ENCODE measurements at places on chromosomes 3 and 15.

DNA sequence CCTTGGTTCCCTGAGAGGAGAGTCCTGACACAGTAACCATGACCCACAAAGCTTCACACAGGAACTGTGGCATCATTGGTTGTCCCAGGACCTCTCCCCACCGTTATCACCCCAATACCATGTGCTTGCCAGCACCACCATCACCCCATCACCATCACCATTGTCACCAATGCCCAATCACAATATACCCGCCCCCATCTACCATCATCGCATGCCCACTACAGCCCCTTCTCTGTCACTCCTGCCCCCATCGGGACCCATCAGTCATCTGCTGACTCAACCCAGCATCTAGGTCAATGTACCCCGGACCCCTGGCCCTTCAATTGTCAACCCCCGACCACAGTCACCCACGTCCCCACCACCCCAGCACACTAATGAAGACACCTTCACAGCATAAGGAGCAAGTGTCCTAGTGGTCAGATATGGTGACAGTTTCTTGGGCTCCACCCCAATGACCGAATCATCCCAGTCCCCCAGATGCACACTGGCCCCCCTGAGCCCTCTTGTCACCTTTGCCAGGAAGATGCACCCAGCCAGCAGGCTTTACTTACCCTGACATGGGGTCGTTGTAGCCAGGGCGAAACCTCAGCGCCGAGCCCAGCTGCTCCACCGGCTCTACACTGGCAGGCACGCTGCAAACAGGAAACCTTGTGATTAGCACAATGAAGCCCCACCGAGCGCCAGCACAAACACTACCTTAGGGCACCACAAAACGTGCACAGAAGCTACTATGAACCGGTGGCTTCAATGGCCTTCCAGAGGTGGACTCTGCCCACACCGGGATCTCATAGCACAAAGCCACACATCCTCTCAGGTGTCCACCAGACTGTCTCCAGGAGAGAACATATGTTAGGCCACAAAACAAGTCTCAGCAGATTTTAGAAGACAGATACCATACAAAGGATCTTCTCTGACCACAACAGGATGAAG is 25.1 kb downstream of the SHISA5 start:
- no peak overlapping the region for H3K4me3 ChIP-seq
- no peak for DNase-seq
- H3K4me1 ChIP-seq: no peaks in the 10 kb centered on the region
- no peak overlapping the region for H3K27ac ChIP-seq

DNA sequence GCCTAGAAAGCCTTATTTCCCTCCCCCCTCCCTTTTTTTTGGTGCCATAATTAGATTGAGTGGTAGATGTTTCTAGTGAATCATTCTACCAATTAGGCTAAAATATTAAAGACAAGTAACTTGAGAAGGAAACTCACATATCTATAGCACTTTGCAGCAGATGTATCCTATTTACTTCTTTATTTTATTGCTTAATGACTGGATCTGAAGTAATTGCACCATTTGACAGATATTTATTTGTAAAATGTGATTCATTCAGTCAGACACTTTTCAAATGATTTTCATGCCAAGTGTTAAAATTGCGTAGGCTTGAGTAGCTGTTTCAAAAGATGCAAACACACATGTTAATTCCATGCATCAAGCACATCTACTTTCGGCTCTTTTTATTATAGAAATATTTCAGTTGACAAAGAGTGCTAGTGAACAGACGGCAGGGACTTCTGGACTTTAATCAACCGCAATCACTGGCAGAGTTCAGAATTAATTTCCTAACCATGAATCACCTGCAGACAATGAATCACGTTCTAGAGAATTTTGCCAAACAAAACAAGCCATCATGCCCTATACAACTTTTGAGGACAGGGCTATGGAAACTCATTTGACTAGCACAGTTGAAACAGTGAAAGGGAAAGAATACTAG is 636.8 kb downstream of the MECOM start:
- H3K27me3 ChIP-seq: no peaks in the 10 kb centered on the region
- no peak overlapping the region for H3K27ac ChIP-seq
- H3K4me3 ChIP-seq: no peak overlapping the region
- no peaks in the 10 kb centered on the region for H3K4me1 ChIP-seq
- H3K36me3 ChIP-seq: no peaks in the 10 kb centered on the region
- no peak for DNase-seq

DNA sequence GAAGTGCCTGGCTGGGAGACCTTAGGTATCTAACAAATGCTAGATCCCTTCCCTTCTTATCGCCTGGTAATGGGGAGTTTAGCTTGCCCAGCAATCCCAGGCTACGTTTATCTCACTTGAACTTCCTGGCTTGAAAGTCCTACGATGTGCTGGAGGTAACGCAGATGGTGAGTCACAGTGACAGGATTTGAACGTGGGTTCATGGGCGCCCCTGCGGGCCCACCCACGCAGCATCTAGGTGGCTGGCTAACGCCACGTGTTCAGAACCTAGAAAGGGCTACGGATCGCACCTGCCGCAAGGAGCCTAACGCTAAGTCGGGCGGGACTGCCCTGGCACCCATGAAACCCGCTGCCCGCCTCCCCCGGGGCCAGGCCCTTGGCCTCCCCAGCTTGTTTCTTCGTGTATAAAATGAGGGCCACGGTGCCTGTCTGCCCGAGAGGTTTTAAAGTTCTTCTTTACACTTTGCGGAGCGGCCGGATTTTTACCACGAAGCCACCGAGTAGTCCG is 600 bp upstream of the USP3 start:
- DNase-seq: peak; percentile 69
- H3K4me1 ChIP-seq: peaks cover 33% of the 10 kb centered on the region
- H3K27me3 ChIP-seq: no peaks in the 10 kb centered on the region
- peak overlapping the region; percentile 56 for H3K4me3 ChIP-seq

DNA sequence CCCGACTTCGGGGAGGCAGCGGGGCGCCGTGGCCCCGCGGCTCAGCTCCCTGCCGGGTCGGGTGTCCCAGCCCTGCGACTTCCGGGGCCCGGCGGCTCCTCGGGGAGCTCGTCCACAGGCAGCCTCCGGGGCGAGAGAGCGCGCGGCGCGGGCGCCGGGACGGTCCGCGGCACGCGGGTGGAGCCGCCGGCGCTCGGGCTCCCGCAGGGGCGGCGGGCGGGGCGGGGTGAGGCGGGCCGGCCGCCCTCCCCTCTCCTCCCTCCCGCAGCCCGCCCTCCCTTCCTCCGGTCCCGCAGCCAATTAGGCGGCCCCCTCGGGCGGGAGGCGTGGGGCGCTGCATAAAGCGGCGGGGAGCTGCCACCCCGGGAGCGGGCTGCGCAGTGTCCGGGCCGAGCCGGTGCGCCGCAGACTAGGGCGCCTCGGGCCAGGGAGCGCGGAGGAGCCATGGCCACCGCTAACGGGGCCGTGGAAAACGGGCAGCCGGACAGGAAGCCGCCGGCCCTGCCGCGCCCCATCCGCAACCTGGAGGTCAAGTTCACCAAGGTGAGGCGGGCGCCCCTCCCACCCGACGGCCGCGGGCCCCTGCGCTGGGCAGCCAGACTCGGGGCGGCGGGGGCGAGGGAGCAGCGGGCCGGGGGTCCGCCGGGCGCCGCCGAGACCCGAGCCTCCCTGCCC is at the start of gene ALDH1A3:
TSS of gene ALDH1A3 (plus strand) at position 368 of the 675 bp plus-strand sequence. CDS start at position 445, 77 bp downstream.
- no peaks in the 10 kb centered on the region for H3K4me1 ChIP-seq
- H3K27ac ChIP-seq: no peak within 1 kb of the TSS
- H3K27me3 ChIP-seq: peaks cover 10% of the 10 kb centered on the region
- no peaks in the 10 kb centered on the region for H3K36me3 ChIP-seq

- DNase-seq: no peak
- H3K27ac ChIP-seq: peak overlapping the region; percentile 49
- peaks cover 4% of the 10 kb centered on the region for H3K36me3 ChIP-seq
- no peaks in the 10 kb centered on the region for H3K27me3 ChIP-seq
- no peak overlapping the region for H3K4me3 ChIP-seq
Observed at GRCh38 chr15:51732646-51733045, 4.8 kb downstream of the LYSMD2 start.

DNA sequence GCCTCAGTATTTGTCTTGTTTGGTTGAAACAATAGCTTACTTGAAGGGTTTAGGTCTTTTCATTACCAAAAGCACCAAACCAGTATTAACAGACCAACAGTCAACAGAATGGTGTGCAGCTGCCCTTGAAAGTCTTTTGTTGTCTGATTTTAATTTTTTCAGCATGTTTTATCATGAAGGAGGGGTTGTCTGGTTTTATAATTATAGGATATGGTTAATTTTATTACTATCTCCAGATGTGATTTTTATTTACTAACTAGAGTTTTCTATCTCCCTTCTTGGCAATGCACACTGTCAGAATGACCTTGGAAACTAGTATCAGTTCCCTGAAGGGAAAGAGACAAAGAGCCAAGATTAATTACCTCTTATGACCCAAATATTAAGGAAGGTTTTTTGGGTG is 9.2 kb upstream of the CD200R1L start:
- H3K4me3 ChIP-seq: no peak overlapping the region
- no peaks in the 10 kb centered on the region for H3K27me3 ChIP-seq
- peaks cover 9% of the 10 kb centered on the region for H3K4me1 ChIP-seq
- no peaks in the 10 kb centered on the region for H3K36me3 ChIP-seq

DNA sequence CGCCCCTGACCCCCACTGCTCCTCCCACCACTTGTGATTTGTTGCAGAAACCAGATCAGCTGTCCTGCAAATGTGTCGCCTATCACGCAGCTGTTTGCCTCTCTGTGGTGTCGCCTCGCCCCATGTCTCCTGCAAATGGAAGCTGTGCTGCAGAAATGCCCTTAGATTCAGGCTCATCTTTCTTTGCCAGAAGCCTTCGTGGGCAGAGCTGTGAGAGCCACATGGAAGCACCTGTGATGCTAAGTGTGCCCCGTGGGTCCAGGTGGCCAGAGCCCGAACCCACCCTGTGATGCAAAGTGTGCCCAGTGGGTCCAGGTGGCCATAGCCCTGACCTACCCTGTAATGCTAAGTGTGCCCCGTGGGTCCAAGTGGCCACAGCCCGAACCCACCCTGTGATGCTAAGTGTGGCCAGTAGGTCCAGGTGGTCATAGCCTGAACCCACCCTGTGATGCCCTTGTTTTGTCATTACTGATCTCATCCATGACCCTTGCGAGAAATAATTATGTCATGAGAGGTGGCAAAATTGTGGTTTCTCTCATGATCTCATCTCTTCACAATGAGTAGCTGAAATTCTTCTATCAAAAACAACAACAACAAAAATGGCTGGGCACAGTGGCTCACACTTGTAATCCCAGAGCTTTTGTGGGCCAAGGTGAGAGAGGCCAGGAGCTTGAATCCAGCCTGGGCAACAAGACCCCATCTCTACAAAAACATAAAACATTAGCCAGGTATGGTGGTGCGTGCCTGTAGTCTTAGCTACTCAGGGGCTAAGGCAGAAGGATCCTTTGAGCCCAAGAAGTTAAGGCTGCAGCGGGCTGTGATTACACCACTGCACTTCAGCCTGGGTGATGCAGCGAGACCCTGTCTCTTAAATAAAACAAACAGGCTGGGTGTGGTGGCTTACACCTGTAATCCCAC is 187.4 kb downstream of the GOLGA6L6 start:
- no peak overlapping the region for H3K27ac ChIP-seq
- H3K36me3 ChIP-seq: no peaks in the 10 kb centered on the region
- DNase-seq: no peak
- H3K4me1 ChIP-seq: no peaks in the 10 kb centered on the region
- peaks cover 7% of the 10 kb centered on the region for H3K27me3 ChIP-seq

GRCh38 chr3:37773911-37774310 is 87.8 kb upstream of the CTDSPL start:
- no peak for DNase-seq
- H3K4me1 ChIP-seq: peaks cover 15% of the 10 kb centered on the region
- no peak overlapping the region for H3K27ac ChIP-seq
- peaks cover 20% of the 10 kb centered on the region for H3K27me3 ChIP-seq
- no peak overlapping the region for H3K4me3 ChIP-seq

GRCh38 chr15:63722204-63722808 is 111.4 kb downstream of the HERC1 start:
- H3K27me3 ChIP-seq: no peaks in the 10 kb centered on the region
- H3K4me3 ChIP-seq: no peak overlapping the region
- DNase-seq: no peak
- no peak overlapping the region for H3K27ac ChIP-seq
- no peaks in the 10 kb centered on the region for H3K4me1 ChIP-seq

DNA sequence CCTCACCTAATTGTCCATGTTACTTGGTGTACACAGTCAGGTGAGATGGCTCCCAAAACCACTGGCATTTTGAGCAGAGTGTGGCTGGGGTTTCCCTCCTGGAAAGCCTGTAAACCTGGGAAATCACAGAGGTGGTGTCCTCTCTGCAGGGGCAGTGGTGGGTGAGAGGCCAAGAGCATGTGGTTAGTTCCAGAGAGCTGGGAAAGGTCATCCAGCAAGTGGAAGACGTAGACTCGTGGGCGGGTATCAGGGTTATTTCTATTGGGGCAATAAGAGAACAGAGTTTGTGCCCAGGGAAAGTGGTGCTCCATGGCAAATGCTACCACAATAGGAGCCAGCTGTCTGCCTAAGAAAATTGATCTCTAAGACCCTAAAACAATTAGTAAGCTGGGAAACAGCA is 44.6 kb upstream of the LIMD1 start:
- peaks cover 17% of the 10 kb centered on the region for H3K36me3 ChIP-seq

- no peak overlapping the region for H3K4me3 ChIP-seq
- H3K4me1 ChIP-seq: no peaks in the 10 kb centered on the region
- no peak overlapping the region for H3K27ac ChIP-seq
- no peaks in the 10 kb centered on the region for H3K36me3 ChIP-seq
- peaks cover 51% of the 10 kb centered on the region for H3K27me3 ChIP-seq
Observed at GRCh38 chr3:186151077-186151971, 42.4 kb upstream of the ETV5 start.

DNA sequence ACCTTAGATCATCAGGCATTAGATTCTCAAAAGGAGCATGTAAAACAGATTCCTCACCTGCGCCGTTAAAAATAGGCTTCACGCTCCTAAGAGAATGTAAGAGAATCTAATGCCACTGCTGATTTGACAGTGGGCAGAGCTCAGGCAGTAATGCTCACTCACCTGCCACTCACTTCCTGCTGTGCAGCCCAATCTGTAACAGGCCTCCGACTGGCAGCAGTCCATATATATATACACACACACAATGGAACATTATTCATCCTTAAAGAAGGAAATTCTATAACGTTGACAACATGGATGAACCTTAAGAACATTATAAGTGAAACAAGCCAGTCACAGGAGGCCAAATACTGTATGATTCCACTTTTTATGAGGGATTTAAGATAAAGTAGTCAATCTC is 24.5 kb downstream of the ZNF148 start:
- DNase-seq: no peak
- H3K27ac ChIP-seq: no peak overlapping the region
- H3K4me3 ChIP-seq: no peak overlapping the region

- DNase-seq: no peak
- no peaks in the 10 kb centered on the region for H3K36me3 ChIP-seq
- H3K27me3 ChIP-seq: no peaks in the 10 kb centered on the region
- H3K4me3 ChIP-seq: no peak overlapping the region
Observed at GRCh38 chr3:11640009-11640673, 3.6 kb downstream of the VGLL4 start.

DNA sequence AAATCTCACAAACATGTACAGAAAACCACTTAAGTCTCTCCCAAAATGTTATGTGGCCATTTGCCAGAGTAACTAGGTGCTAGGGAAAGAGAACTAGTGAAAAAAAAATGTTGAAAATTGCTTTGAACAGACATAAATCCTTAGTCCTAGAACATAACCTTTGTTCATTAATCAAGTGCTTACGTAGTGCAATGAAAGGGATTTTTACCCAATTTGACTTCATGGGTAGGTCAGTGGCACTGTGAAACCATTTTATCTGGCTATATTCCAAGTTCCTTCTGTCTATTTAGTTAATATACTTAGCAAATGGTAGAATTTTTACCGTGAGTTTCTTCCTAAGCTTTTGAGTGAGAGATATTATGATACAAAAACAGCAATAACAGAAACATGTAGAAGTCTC is 209.4 kb downstream of the DIPK2A start:
- no peak for DNase-seq
- no peaks in the 10 kb centered on the region for H3K36me3 ChIP-seq
